ENCODE measurements at places on chromosomes 3 and 15. TPM values are rescaled to one million over a fixed set of nuclear protein-coding genes. Genes with fewer than 3 reads are reported as not detected.

PXYLP1 gene
- 14.1 TPM for total RNA-seq

SAMD7 gene
- total RNA-seq = not detected

ERC2 gene
- 4.2 TPM for total RNA-seq

CPLX3 gene
- total RNA-seq = not detected

RRP9 gene
- total RNA-seq = 11.9 TPM

ATOSA gene
- 40.4 TPM for total RNA-seq

CLDN18 gene
- total RNA-seq = 6.7 TPM

ANKRD34C gene
- not detected for total RNA-seq

KCNH8 gene
- total RNA-seq = 0.89 TPM

NUDT16 gene
- total RNA-seq = 31.7 TPM

EXD1 gene
- 0.12 TPM for total RNA-seq

SCG3 gene
- 0.40 TPM for total RNA-seq

DUOX1 gene
- 23.4 TPM for total RNA-seq

MYRIP gene
- 6.2 TPM for total RNA-seq

DNA sequence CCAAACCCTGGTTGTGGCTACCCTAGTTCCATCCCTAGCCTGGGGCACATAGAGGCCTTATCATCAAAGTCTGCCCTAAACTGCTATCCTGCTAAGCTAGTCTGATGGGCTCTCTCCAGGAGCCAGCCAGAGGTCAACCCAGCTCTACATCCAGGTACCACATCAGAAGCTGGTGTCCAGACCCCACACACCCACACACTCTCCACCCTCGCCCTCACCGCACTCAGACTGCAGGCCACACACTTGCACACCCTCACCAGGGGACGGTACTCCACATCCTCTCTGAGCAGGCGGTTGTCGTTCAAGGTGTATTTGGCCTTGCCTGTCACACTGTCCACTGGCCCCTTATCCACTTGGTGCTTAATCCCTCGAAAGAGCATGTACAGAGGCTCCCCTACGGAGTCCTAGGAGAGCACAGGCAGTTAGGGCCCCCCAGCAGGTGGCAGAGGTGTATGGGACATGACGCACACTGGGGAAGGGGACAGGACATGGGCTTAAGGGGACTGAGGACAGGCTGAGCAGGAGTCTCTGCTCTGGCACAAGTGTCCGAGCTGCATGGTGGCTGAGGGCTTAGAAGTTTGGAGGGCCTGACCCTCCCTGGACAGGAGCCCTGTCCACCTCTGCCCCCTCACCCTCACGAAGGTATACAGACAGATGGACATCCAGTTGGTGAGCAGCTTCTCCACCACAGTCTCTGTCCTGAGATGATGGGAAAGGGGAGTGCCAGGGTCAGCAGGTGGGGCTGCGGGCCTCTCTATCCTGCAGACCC, 18.1 kb downstream of the PLXNB1 start:
- no peak for DNase-seq

GRCh38 chr15:90603893-90604292, 74.2 kb downstream of the CRTC3 start:
- DNase-seq = no peak

DNA sequence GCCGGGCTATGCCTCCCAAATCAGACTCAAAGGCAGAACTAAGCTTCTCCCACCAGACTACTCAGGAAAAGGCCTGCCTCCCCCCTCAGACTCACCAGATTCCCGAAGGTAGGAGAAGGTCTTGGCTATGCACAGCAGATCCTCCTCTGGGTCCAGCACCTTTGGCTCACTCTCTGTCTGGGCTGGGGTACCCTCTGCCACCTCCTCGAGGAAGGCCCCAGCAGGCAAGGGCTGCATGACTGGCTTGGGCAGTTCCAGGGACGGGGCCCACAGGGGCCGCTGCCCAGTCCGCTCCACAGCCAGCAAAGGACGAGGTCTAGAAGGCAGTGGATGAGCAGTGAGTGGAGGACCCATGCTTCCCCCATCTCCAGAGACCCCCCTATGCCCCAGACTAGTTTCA, 3.3 kb downstream of the CISH start:
- no peak for DNase-seq

- DNase-seq = peak; percentile 66
These were observed 617.4 kb downstream of the CADM2 start for GRCh38 chr3:85576091-85576690.

- DNase-seq = no peak
These were observed 96.3 kb upstream of the CHRM5 start for GRCh38 chr15:33871980-33872379.

GRCh38 chr3:195177422-195178123, 93.4 kb downstream of the XXYLT1 start:
- DNase-seq = no peak

DNA sequence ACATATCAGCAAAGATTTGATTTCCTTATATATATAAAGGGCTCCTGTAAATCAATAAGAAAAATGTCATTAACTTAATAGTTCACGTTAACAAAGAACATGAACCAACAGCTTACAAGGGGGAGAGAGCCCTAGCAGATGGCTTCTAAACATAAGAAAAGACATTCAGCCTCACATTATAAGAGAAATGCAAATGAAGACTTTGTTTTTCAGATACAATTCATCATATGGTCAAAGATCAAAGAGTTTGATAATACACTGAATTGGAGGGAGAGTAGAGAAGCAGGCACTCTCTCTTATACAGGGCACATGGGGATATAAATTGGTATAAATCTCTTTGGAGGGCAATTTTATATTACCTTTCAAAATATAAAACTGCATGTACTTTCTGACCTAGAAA, 21.1 kb downstream of the RBP2 start:
- no peak for DNase-seq

DNA sequence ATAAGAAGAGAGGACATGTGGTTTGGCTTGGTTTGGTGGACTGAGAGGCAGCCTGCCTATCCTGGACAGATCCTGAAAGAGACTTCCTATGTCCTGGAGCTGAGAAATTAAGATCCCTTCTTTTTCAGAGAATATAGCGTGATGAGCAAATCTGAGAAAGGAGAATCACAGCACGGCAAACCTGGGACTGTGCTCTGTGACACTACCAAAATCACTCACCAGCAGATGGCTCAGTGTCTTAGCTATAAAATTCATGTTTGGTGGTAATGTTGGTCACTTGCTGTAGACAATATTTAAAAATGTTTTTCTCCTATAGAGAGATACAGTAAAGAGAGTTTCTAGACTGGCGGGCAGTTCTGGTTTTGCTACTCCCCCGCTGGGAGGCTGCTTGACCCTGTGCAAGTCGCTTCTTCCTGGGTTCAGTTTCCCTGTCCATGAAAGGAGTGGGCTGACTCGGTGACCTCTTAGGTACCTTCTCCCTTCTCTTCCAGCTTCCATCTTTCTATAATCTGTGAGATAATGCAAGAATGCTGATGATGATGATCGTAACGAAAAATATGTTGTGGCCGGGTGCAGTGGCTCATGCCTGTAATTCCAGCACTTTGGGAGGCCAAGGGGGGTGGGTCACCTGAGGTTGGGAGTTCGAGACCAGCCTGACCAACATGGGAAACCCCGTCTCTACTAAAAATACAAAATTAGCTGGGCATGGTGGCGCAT, 7.6 kb upstream of the HES1 start:
- DNase-seq = no peak

DNA sequence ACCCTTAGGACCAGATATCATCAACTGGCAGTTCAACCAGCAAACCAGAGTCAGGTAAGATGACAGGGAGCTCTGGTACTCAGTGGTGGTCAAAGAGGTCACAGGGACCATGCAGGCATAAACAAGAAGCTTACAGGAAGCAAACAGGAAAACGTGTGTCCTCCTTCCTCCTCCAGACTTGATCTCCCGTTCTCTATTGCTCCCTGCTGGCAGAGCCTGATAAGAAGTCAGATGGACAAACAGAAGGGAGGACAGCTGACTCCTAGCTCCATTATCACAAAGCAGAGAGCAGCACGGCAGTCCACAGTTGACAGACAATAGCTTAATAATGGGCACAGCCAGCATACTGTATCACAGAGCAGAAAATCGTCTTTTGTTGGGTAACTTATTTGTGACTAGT, 156.5 kb upstream of the SLC2A2 start:
- peak; percentile 44 for DNase-seq

DNA sequence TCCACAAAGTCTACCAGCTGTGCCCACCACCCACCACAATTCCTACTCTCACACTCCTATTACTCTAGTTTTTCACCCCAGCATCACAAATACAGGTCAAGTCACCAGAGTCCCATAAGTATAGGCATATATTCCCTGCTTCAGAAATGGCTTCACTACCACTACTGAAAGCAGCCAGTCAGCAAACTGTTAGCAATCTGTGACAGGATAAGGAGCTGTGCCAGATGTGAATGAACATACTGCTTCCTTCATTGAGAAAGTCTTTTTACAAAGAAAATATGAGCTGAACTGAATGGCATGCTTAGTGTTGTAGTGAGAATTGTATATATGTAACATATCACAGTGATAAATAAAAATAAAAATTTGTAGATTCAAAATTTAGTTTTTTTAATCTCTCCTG, 76.8 kb downstream of the C3orf85 start:
- no peak for DNase-seq

DNA sequence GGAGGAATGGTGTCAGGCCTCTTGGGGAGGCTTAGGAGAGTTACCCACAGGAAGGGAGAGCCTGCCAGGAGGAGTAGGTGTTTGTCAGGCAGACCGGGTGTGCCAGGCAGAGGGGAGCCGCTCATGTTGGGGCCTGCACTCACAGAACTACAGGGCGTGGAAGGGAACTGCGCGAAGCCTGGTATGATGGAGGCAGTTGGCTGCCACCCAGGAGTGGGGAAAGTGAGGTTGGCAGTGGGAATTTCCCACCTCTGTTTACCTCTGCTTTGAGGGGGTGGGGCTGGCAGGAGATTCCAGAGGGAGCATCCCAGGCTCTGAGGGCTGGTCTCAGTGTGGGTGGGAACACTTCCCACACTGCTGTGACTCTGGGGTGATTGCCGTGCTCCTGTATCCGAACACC, 99.9 kb downstream of the SLCO3A1 start:
- DNase-seq = no peak

- DNase-seq = no peak
These were observed 11.4 kb downstream of the MYO5C start for GRCh38 chr15:52284164-52284563.

DNA sequence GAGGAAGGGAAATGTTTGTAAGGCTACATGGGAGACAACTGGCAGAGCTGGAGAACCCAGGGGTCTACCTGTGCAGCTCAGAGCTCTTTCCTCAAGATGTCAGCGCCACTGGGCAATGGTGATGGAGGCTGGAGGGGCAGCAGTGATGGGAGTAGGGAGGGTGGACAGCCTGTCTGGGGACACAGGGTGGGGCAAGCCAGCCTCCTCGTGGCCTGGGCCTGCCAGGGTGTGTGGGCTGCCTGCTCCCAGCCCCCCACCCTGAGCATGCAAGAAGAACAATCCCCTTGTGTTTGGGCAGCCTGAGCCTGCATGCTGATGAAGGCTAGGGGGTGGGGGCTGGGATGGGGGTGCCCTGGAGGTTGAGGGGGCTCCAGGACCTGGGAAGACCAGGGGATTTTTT, 1.2 kb downstream of the PCBP4 start:
- DNase-seq = no peak

- no peak for DNase-seq
These were observed 13.1 kb upstream of the BLOC1S6 start for GRCh38 chr15:45573961-45574629.

GRCh38 chr3:153293265-153293664, 131.2 kb downstream of the RAP2B start:
- DNase-seq = no peak

GRCh38 chr3:120113128-120114116, 19.2 kb upstream of the GSK3B start:
- DNase-seq = no peak

DNA sequence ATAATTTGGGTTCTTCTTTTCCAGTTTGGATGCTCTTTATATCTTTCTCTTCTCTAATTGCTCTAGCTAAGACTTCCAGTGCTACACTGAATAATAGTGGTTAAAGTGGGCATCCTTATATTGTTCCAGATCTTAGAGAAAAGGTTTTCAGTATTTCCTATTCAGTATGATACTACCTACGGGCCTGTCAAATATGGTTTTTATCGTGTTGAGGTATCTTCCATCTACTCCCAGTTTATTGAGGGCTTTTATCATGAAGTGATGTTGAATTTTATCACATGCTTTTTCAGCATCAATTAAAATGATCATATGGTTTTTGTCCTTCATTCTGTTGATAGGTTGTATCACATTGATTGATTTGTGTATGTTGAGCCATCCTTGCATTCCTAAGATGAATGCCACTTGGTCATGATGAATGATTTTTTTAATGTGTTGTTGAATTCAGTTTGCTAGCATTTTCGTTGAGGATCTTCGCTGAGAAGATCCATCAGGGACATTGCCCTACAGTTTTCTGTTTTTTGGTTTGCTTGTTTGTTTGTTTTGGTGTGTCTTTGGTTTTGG, 3.0 kb upstream of the LRRC34 start:
- no peak for DNase-seq

- DNase-seq = no peak
These were observed 317.4 kb downstream of the DIPK2A start for GRCh38 chr3:144289057-144289456.

GRCh38 chr15:85543741-85544155, 163.3 kb downstream of the AKAP13 start:
- peak; percentile 81 for DNase-seq

DNA sequence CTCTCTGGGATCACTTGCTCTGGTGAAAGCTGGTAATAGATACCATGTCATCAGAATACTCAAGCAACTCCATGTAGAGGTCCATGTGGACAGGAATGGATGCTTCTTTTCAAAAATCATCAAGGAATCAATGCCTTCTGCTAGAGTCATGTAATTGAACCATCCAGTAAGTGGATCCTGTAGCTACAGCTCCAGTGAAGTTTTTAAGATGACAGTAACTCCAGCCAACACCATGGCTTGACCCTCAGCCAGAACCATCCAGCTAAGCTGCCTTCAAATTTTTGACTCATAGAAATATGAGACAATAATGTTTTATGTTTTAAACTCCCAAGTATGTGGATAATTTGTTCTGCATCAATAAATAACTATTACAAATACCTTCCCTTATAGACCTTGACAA, 923.7 kb downstream of the EPHA3 start:
- DNase-seq = no peak

DNA sequence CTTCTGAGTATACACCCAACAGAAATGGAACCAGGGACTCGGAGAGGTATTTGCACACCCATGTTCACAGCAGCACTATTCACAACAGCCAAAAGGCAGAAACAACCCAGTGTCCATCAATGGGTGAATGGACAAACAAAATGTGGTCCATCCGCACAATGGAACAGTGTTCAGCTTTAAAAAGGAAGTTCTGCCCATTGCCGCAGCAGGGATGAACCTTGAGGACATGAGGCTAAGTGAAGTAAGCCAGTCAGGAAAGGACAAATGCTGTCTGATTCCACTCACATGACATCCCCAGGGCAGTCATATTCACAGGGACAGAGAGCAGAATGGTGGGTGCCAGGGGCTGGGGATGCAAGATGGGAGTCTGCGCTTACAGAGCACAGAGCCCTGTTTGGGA, 7.5 kb downstream of the IQSEC1 start:
- no peak for DNase-seq
